GM23248 (cell line): ENCODE measurements at places on chromosomes 5 and 9. TPM values are rescaled to one million over a fixed set of nuclear protein-coding genes. Genes with fewer than 3 reads are reported as not detected.

Gene GFI1B
- total RNA-seq = not detected in 2 replicates

Gene PCDHGB2
- total RNA-seq = 2.2 and 2.5 TPM in 2 replicates

Gene DCP2
- 15.8 and 17.4 TPM in 2 replicates for total RNA-seq

Gene F2RL2
- under 0.01 TPM in 1 of 2 replicates, not detected in the other for total RNA-seq

Gene OXCT1
- 16.1 and 18.8 TPM in 2 replicates for total RNA-seq

Gene IFNB1
- total RNA-seq = not detected in 2 replicates

Gene HRH2
- not detected in 2 replicates for total RNA-seq

Gene ANKDD1B
- 1.9 TPM in 1 of 2 replicates, not detected in the other for total RNA-seq

Gene RFESD
- 0.38 and 1.2 TPM in 2 replicates for total RNA-seq

Gene PTGES
- total RNA-seq = 8.3 and 12.6 TPM in 2 replicates

Gene WHRN
- 0.76 and 1.1 TPM in 2 replicates for total RNA-seq

Gene PCA3
- not detected in 2 replicates for total RNA-seq

Gene KIAA0825
- total RNA-seq = 4.6 and 7.0 TPM in 2 replicates

Gene DMRTA1
- 0.11 TPM in 1 of 2 replicates, not detected in the other for total RNA-seq

Gene FOXI1
- not detected in 2 replicates for total RNA-seq

Gene SPATA31A3
- not detected in 2 replicates for total RNA-seq

Gene TMEM8B
- total RNA-seq = 3.7 and 3.9 TPM in 2 replicates

Gene MAP1B
- total RNA-seq = 71.7 and 149 TPM in 2 replicates

Gene IL17B
- not detected in 2 replicates for total RNA-seq

Gene DNAH5
- 0.13 and 1.4 TPM in 2 replicates for total RNA-seq

Gene ACSL6
- 0.11 TPM in 1 of 2 replicates, not detected in the other for total RNA-seq

Gene OBP2B
- not detected in 2 replicates for total RNA-seq

Gene HCN1
- total RNA-seq = not detected in 2 replicates

Gene PCDHGA6
- 5.4 and 5.8 TPM in 2 replicates for total RNA-seq

Gene NR2F1
- total RNA-seq = 14.3 and 17.1 TPM in 2 replicates

Gene SLC6A18
- not detected in 2 replicates for total RNA-seq

Gene SLC45A2
- total RNA-seq = not detected in 2 replicates

Gene OGN
- 0.11 TPM in 1 of 2 replicates, not detected in the other for total RNA-seq

Gene NLN
- total RNA-seq = 37.7 and 58.3 TPM in 2 replicates

Gene CARTPT
- not detected in 2 replicates for total RNA-seq

Gene ADAMTSL2
- 0.11 TPM in 1 of 2 replicates, not detected in the other for total RNA-seq

Gene GABRA1
- total RNA-seq = not detected in 2 replicates

Gene CDC20B
- total RNA-seq = not detected in 2 replicates

Gene DRD1
- total RNA-seq = not detected in 2 replicates

Gene SETD9
- 18.5 and 22.5 TPM in 2 replicates for total RNA-seq
